HFF-Myc (cell line): ENCODE measurements at places on chromosomes 1 and 21.

GRCh38 chr1:10283318-10283984, 73.1 kb downstream of the KIF1B start:
- no peak for DNase-seq

GRCh38 chr1:233277637-233278606, 17.6 kb downstream of the PCNX2 start:
- no peak for DNase-seq

GRCh38 chr21:35473496-35473895, 424.4 kb upstream of the RUNX1 start:
- no peak for DNase-seq

GRCh38 chr1:206737729-206738201, 32.8 kb upstream of the IL19 start:
- no peak for DNase-seq

GRCh38 chr21:46185716-46186115, 1.5 kb upstream of the SPATC1L start:
- no peak for DNase-seq

GRCh38 chr1:175146529-175147213, 45.9 kb downstream of the KIAA0040 start:
- no peak for DNase-seq

DNA sequence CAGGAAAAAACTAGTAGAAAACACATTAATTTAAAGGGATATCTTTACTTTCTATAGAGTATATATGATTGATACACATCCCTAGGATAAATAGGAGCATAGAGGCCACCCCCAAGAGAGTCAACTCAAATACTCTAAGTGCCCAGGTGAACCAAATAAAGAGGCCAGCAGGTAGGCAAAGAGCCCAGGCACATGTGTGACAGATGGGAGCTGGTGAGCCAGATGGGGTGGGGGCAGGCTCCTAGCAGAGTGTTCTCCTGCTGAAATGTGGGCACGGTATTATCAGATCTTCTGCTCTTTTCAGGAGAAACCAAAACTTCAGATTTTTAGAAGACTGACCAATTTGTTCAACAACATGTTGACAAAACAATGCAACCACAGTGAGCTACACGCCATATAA, 333.4 kb upstream of the PKN2 start:
- DNase-seq: no peak

DNA sequence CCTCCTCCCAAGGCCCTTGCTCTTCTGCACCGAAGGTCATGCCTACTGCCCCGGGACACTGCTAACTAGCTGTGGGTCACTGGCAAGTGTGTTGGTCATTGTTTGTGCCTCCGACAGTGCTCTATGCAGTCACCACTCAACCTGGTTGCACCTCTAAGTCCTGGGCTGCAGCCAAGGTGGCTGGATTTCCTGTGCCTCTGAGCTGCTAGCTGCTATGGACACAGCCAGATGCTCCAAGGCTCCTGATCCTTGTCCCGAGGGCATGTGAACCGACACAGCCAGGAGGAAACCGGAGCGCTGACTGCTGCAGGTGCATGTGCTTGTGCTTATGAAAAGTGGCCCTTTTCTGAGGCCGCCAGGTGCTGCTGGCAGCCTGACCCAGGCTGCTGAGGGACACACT, 14.7 kb upstream of the SPOCD1 start:
- DNase-seq: no peak

DNA sequence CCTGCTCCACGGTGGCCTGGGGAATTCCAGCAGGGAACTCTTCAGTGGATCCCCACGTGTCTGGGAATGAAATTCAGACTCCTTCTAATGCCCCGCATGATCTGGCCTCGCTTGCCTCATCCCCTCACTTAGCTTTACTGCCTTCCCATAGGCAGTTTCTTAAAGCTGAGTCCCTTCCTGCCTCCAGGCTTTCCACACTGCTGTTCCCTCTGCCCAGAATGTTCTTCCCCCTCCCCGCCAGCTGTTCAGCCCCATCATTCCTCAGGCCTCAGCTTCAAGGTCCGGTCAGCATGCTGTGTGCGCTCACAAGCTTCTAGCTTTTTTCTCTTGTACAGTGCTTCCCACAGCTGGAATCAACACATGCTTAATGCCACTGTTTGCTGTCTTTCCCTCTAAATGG, 54.9 kb upstream of the WASF2 start:
- no peak for DNase-seq

DNA sequence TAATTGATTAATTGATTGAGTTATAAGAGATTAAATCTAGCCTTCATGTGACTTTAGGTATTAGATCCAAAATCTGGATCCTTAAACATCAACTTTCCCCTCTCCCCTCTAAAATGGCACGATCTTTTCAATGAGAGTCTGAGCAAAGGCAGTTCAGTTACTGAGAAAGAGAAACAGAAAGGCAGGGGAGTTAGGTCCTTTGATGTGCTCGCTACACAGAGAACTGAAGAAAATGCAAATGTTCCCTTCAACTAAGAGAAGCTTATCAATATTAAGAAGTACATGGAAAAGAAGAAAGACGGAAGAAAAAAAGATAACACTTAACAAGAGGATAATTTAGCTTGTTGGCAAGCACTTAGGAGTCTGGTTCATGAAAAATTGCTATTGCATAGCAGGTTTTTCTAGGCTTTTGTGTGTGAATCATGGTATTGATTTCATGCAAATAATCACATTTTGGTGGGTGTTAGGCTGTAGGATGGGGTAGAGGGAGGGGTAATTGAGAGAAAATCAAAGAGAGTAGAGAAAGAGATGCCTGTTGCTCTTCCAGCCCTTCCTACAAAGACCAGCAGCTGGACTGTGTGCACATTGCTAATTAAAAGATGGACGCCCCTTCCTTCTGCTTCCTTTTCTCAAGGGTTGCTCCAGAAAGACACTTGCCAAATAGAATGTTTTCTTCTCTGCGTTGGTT, 307.6 kb upstream of the PLXNA2 start:
- no peak for DNase-seq

GRCh38 chr1:113963281-113963906, 15.9 kb upstream of the OLFML3 start:
- no peak for DNase-seq

- no peak for DNase-seq
Measured at GRCh38 chr1:191536791-191537429, 621.4 kb upstream of the RGS18 start.

GRCh38 chr1:231721436-231721835, 94.8 kb downstream of the DISC1 start:
- no peak for DNase-seq

- no peak for DNase-seq
Measured at GRCh38 chr1:68281946-68282615, 49.8 kb upstream of the WLS start.

DNA sequence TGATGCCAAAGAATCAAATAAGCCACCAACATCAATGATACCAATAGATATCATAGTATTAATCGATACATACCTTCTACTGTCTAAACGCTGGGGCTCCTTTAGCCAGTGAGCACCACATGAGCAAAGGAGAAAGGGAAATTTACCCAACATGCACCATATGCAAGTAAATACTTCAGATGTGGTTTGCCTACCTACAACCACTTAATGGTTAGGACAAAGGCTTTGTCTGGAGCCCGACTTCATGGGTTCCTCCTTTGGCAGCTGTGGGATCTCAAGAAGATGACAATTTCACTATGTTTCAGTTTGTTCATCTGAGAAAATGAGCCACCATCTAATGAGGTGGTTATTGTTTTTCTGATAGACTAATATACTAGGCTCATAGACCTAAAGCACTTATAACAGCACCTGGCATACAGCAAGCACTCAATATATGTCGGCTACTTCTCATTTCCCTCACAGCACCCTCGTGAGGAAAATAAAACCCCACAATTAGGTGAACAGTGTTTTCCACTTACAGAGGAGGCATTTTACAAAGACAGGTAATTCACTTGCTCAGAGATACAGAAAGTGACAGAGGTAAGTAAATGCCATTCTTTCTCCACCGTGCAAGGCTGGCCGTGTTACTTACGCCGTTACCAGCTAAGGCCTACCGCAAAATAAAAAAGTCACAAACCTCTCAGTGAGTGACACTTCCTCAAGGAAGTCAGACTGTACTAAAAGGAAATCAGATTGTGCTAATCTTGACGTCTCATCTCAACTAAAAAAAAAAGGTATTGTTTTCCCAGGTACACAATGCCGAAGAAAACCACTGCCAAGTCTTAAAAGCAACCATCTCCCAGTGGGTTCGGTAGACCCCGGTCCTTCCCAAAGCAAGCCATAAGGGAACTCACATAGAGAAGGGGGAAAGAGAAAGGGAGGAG, 1.6 kb downstream of the TTC13 start:
- DNase-seq: no peak

DNA sequence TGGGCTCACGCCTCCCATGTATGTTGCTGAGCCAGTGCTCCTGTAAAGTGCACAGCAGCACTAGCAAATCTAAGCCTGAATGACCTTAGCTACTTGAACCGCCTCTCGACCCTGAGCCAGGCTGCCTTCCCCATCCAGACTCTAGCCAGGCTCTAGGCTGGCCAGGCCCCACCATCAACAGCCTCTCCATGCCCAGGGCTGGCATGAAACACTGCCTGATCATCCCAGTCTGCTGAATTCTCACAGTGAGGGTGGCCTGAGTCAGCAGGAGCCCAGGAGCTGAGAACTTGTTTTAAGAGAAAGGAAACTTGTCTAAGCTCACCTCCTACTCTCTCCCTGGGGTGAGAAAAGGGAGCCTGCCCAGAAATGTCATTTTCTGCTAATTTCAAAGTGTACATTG, 733.3 kb downstream of the PTPRU start:
- no peak for DNase-seq

DNA sequence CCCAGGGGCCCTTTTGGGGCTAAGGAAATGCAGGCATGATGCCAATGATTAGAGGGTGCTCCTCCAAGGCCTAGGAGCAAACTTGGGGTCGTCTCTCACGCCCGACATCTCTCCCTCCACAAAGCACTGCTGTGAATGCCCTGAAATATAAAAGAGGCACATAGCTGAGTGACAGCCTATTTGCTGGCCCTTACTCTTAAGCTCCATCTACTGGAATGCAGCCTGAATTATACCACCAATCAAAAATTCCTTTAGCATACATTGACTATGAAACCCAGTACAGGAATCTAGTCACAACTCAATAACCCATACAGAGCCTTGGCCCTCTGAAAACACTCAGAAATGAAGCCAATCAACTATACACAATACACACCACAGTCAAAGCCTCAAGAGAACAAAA, 105.5 kb downstream of the LRIG2 start:
- no peak for DNase-seq

GRCh38 chr1:113333056-113333455, 57.3 kb upstream of the MAGI3 start:
- no peak for DNase-seq

GRCh38 chr1:34885405-34886247, 26.1 kb upstream of the SMIM12 start:
- DNase-seq: no peak

DNA sequence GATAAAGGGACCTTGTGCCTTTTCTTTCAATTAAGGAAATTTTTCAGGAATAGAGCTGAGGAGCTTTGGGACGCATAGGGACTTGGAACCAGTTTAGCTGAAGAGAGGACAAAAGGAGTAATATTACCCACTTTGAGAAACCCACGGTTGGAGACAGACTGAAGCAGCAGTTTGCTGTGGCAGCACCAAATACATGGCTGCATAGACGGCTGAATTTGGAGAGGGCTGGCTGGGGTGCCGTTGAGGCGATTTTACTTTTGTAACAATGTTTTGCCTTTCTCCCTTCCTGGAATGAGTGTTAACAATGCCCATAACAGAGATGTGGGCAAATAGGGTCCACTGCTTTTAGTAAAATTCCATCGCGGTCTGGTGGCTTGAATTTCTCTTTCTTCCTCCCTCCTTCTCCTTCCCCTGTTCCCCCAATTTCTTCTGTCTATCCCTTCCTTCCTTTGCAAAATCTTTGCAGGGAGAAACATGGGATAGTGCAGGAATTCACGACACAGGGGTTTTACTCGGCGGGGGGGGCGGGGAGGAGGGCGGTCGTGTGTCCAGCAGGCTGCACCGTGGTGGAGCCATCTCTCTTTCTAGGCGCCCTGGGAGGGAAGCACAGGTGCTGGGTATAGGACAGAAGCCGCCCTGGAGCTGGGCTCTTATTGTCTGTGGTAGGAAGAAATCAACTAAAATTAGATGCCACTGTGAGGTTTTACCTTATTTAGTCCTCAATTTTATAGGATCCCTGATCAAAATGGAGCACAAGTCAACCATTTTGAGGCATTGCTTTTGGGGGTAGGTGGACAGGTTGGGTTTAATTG, 6.8 kb downstream of the LHX4 start:
- no peak for DNase-seq

- DNase-seq: no peak
Measured at GRCh38 chr1:248842781-248843331, 4.8 kb downstream of the ZNF672 start.

DNA sequence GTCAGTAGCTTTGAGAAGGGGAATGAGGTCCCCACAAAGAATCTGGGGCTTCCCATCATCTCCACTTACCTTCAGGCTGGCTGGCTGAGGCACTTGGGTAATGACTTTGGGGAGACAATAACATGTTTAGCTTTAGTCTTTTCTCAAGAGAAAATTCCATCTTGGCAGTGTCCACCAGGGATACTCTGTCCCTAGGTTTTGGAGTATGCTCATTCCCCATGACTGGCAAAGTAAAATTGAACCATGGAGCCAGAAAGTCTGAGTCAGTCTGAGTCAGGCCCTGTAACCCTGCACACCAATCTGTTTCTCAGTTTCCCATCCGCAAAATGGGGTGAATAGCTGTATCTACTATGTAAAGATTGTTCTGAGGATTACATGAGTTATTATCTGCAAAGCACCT, 28.2 kb downstream of the RUNX1 start:
- DNase-seq: no peak

DNA sequence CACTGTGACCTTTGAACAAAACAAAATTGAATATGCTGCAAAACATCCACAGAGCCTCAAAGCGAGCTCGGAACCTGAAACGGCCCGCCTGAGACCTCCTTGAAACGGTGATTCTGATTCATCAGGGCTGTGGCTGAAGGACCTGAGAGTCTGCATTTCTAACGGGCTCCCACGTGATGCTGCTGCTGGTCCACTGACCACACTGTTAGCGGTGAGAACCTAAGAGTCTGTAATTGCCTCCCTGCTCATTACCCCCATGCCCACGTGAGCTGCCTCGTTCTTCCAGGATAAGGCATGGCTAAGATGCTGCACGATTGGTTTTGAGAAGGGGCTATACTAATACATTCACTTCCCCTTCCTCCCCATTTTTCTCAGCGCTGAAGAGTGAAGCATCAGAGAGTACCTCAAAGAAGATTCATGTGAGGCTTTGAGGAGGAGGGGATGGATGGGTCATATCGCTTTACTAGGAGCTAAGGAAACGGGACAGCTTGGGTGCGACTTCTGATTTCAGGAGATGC, 9.7 kb downstream of the TLR5 start:
- DNase-seq: no peak

- no peak for DNase-seq
Measured at GRCh38 chr21:33419538-33420123, 16.4 kb downstream of the IFNGR2 start.

GRCh38 chr1:81598623-81599022, 202.1 kb upstream of the ADGRL2 start:
- DNase-seq: no peak

- no peak for DNase-seq
Measured at GRCh38 chr1:53115403-53116306, 26.8 kb downstream of the SLC1A7 start.

- no peak for DNase-seq
Measured at GRCh38 chr1:94048413-94049164, 72.4 kb downstream of the ABCA4 start.

- no peak for DNase-seq
Measured at GRCh38 chr1:74654708-74655107, 18.9 kb downstream of the ERICH3 start.

- no peak for DNase-seq
Measured at GRCh38 chr1:151288502-151288901, 6.4 kb downstream of the ZNF687 start.
